Stimulated activated CD8-positive, alpha-beta memory T cell treated with anti-CD3 and anti-CD28 coated beads, Interleukin-15, amount 100 ng/mL, for 1 hour (primary cell): ENCODE measurements at places on chromosomes 3 and 15.

GRCh38 chr3:66931699-66932098 lies 66.4 kb upstream of the KBTBD8 start:
- no peak for DNase-seq

- no peak for DNase-seq
Observed at GRCh38 chr3:109559389-109559788, 222.0 kb upstream of the DPPA4 start.

DNA sequence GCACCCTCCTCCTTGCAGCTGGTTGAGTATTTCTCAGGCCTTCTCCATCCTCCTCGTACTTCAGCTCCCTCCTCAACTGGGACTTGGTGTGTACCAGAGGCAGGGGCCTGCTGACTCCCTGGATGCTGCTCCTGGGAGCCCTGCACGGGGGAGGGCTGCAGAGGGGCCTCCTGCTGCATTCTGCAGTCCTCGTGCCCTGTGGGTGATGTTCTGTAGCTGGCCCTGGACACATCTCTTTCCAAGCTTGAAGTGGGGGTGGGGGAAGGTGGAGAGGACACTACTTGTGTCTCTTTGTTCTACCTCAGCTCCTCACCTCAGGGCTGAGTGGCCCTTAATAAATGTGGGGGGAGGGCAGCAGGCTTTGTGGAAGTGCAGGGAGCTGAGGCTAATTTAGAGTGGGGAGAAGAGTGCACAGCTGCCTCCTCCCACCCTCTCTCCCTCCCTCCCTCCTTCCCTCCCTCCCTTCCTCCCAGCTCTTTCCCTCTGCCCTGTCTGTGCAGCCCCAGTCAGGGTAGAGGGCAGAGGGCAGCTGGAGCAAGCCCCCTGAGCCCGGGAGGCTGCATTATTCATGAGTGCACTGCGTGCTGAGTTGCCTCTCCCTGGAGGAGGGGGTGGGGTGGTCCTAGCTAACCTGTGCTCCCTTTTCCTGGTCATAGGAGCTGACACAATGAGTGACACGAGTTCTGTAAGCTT lies 3.7 kb upstream of the GRM2 start:
- DNase-seq, result no peak

GRCh38 chr3:76715426-76715825 lies 324.5 kb upstream of the ROBO2 start:
- DNase-seq, result no peak

GRCh38 chr3:136731274-136731884 lies 20.8 kb downstream of the STAG1 start:
- no peak for DNase-seq

DNA sequence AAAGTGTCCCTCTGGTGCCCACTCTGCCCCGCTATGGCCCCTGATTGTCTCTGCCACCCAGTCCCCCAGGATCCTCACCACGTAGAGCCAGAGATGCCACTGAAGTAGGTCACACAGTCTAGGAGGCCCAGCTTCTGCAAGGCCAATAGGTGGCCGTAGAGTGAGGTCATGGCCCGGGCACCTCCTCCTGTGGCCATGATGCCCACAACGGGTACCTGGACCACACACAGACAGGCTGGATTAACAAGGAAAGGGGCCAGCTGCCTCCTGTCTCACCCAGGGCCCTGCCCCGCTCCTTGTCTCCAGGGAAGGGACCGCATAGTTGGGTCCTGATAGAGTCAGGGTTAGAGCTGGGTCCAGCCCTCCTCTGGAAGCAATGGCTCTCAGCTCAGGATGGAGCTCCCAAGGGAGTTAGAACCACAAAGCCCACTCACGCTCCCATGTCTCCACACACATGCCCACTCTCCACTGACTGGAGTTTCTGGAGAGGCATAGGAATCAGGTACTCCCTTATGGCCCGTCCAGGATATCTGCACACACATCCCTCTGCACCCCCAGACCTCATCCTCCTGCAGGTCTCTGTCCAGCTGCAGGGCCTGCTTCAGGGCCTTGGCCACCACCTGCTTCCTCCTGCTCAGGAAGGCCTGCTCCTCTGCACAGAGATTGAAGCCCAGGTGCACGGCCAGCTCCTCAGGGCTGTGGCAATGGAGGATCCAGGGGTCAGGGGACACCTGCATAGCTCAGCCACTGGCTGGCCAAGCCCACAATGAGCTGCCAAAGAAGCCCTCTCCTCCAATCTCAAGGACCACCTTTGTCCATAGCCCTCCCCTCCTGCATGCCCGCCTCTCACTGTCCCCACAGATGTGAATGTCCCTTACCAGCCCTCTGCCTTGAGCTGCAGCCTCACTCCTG lies 13.2 kb downstream of the PLA2G4D start:
- no peak for DNase-seq

DNA sequence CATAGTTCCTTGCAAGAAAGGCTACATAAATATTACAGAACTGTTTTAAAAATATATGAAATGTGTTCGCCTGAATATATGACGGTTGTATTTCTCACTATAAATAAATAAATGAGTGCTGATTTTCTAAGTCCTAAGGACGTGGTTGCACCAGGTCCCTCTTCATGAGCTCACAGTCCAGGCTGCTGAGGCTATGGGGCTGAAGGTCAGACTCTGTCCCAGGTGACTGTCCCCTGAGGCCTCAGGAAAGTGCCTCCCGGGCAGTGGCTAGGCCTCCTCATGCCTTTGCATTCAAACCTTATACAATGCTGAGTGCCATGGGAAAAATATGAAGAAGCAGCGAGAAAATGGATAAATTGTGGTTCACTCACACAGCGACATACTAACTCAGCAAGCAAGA lies 43.5 kb upstream of the SSR3 start:
- DNase-seq, result no peak

DNA sequence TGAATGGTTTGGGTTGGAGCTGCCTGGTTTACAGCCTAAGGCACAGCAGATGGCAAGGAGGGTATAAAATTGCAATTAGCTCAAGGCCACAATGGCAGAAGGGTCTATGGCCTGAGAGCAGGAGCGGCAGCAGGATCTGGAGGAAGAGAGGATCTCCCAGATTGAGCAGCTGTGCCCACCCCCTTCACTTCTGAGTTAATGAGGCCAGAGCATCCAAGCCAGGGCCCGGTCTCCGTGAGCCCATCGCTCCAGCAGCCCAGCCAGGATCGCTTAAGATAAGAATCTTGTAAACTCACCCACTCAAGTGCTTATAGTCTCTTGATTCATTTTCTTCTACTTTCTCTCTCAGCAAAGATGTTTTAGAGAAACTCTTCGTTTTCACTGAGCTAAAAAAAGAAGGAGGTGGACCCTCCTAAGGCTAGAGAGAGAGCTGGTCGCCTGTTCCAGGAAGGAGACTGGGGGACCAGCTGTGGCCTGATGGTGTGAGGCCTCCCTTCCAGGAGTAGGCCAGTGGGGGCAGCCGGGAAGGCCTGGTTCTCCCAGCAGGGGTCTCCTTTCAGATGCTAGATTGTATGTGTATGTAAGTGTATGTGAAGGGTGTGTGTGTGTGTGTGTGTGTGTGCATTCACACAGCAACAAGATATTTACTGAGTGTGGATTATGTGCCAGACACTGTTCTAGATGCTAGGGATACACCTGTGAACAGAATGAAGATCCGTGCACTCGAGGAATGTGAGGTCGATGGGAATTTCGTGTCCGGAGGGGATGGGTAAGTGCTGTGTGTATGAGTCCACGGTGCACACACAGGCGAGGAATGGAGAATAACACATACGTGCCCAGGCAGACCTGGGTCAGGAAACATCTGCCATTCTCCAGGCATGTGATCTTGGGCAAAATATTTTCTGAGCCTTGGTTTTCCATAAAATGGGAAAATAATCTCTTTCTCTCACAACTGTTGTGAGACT lies 18.6 kb downstream of the MAGEF1 start:
- no peak for DNase-seq

- no peak for DNase-seq
Observed at GRCh38 chr3:42270561-42270960, 4.6 kb upstream of the CCK start.

DNA sequence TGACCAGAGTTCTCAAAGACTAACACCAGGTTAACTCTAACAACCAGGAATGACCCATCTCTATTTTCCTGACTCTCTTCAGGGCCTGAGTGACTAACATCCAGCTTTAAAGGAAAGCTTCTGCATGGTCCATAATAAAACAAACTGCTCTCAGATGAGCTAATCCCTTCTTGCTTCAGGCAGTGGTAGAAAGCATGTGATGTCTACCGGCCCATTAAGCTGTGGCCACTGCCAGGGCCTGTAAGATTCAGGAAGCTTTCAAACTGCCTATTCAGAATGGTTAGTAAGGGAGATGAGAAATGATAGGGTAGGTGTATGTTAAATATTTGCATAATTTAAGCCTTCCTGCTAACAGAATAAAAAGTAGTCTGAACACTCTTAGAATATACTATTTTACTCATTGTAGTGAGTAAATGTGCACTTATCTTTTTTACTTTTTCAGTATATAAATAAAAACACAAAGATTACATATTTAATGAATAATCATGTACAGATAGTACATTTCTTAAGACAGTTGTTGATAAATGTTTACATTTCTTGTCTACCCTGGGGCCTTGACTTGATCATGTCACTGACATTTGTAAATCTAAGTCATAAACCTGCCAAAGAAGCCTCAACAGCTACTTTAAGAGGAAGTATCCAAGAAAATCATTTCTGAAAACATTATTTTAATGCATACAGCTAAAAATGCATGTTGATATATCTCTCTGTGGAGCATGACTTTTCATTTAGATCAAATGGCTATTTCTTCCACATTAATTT lies 222.0 kb downstream of the MCTP2 start:
- DNase-seq, result no peak

GRCh38 chr15:32706704-32707103 lies 11.1 kb upstream of the GREM1 start:
- DNase-seq, result no peak

DNA sequence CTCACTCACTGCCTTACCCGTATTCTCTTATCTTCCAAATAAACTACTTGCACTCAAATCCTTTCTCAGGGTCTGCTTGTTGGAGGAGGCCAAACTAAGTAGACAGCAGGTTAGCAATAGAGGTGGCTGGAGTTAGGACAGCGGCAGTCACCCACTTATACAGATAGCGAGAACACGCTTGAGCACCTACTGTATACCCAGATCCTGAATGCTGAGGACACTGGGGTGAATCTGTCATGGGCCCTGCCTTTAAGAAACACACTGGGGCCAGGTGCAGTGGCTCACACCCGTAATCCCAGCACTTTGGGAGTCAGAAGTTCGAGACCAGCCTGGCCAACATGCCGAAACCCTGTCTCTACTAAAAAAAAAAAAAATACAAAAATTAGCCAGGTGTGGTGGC lies 38.0 kb upstream of the TSEN2 start:
- no peak for DNase-seq

GRCh38 chr3:100113723-100114412 lies 433 bp downstream of the FILIP1L start:
- no peak for DNase-seq

GRCh38 chr3:177835008-177835407 lies 637.7 kb upstream of the TBL1XR1 start:
- no peak for DNase-seq

DNA sequence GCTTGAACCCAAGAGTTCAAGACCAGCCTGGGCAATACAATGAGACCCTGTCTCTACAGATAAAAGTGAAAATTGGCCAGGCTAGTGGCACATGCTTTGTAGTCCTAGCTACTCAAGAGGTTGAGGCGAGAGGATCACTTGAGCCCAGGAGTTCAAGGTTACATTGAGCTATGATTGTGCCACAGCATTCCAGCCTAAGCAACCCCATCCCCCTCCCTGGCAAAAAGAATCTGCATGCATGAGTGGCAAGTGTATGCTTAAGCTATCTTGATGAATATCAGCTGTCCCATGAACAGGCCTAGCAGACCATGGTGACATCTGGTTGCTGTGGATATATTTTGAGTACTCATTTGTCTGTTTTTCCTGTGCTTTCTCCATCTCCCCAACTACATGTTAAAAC lies 4.7 kb downstream of the ATRIP start:
- no peak for DNase-seq

GRCh38 chr3:194974468-194975135 lies 288.9 kb downstream of the FAM43A start:
- no peak for DNase-seq

DNA sequence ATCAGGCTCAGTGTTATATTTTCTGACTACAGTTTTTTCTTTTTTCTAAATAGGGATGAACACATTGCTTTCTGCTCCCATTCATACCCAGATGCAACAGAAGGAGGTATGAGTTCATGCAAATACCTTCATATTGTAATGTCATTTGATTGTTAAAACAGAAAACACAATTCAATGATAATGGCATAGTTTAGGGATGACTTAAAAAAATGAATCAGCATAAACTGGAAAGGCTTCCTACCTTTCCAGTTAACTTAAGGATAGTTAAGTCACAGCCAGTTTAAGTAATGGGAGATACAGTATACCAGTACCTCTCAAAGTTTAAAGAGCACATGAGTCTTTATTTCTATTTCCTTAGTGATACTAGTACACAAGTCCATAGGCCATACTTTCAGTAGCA lies 24.9 kb downstream of the KNL1 start:
- no peak for DNase-seq

- DNase-seq, result no peak
Observed at GRCh38 chr3:159844801-159845261, 143.8 kb upstream of the IL12A start.

DNA sequence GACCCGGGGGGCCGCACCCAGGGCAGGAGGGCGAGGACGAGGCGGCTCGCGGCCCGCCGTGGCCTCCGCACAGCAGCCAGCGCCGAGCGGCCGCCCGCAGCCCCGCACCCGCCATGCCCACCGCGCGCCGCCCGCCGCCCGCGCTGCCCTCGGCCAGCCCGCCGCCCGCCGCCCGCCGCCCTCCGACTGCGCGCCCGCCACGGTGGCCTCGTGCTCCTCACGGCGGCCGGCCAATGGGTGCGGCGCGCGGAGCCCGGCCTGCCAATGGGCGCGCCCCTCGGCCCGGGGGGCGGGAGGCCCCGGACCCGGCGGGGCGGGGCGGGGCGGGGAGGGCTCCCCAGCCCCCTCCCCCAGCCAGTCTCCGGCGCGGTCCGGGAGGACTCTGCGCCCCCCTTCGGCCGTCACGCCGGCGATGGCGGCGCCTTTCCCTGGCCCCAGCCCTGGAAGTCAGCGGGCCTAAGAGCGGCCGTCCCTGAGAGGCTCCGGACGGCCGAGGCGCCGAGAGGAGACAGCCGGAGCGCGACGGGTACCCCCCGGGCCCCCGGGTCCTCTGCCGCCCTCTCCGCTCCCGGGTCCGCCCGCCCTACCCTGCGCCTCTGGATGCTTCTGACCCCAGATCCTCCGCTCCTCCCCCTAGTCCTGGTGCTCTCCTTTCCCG lies at the start of gene NT5DC2:
TSS of gene NT5DC2 (minus strand) at position 235 of the 658 bp plus-strand sequence. CDS start at position 115, 120 bp downstream.
- DNase-seq, result no peak

DNA sequence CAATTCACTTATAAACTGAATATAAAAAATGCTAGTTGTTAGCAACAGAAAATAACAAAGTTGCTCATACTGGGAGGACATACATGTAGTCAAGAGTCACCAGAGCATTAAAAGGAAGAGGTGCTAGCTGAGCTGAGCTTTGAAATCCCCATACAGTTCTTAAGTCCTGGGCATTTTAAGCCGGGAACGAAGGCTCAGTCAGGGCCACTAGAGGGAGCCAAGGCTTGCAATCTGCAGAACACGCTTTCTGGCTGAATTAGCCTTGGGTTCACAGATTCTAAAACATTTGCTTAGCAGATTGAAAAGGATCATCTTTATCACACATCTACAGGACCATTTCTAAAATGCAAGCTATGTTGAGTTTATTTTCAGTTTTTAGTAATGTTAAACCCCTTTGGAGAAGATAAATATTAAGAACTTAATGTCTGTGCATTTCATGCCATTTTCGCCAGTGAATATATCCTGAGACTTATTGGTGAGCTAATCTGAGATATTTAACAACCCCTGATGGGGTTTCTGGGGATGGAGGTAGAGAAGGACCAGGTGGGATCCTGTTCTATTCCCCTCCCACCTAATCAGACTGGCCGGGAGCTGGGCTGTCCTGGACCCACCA lies 26.3 kb upstream of the MNS1 start:
- DNase-seq, result peak; percentile 17

- no peak for DNase-seq
Observed at GRCh38 chr15:80418892-80419537, 14.8 kb downstream of the ARNT2 start.
